ENCODE measurements at places on chromosomes 16 and 17. TPM values are rescaled to one million over a fixed set of nuclear protein-coding genes. Genes with fewer than 3 reads are reported as not detected.

Gene PLEKHM1
- 8.5 TPM for total RNA-seq

Gene KRTAP4-9
- not detected for total RNA-seq

Gene EPX
- total RNA-seq = 10.0 TPM

Gene ROGDI
- 28.1 TPM for total RNA-seq

- DNase-seq = no peak
These were observed 11.8 kb downstream of the KPNA2 start for GRCh38 chr17:68047153-68047846.

DNA sequence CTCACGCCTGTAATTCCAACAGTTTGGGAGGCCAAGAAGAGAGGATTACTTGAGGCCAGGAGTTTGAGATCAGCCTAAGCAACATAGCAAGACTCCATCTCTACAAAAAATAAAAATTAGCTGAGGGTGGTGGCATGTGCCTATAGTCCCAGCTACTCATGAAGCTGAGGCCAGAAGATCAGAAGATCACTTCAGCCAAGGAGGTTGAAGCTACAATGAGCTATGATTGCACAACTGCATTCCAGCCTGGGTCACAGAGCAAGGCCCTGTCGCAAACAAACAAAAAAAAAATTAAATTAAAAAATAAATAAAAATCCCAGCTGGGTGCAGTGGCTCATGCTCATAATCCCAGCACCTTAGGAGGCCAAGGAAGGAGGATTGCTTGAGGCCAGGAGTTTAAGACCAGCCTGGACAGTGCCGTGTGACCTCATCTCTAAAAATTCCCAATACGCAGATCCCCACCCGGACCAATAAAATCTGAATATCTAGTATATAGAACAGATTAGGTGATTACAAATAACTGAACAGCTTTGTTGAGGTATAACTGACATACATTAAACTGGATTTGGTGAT, 18.2 kb upstream of the ATF7IP2 start:
- DNase-seq = no peak

Gene KCNJ2
- total RNA-seq = 2.3 TPM

GRCh38 chr16:50360779-50361178, 8.0 kb downstream of the BRD7 start:
- no peak for DNase-seq

Gene GAS7
- total RNA-seq = 4.0 TPM

- DNase-seq = no peak
These were observed 64.5 kb downstream of the RBFOX3 start for GRCh38 chr17:79546386-79546785.

GRCh38 chr17:34822007-34822739, 139.1 kb downstream of the CCT6B start:
- DNase-seq = no peak

DNA sequence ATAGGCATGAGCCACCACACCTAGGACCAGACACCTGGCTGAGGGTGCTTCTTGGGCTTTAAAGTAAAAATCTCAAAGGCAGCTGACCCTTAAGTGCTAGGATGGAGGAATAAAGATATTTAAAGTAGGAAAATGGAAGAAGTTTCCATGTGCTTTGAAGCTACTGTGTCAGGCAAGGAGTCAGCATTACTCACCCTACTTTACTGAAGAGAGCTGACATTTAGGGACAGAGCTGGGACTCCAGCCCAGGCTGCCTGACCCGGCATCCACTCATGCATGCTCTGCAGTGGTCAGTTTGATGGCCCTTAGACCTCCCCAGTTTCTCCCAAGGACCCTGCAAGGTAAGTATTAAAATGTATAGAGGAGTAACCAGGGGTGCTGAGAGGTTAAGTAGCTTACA, 124.7 kb upstream of the PLCG2 start:
- DNase-seq = no peak

DNA sequence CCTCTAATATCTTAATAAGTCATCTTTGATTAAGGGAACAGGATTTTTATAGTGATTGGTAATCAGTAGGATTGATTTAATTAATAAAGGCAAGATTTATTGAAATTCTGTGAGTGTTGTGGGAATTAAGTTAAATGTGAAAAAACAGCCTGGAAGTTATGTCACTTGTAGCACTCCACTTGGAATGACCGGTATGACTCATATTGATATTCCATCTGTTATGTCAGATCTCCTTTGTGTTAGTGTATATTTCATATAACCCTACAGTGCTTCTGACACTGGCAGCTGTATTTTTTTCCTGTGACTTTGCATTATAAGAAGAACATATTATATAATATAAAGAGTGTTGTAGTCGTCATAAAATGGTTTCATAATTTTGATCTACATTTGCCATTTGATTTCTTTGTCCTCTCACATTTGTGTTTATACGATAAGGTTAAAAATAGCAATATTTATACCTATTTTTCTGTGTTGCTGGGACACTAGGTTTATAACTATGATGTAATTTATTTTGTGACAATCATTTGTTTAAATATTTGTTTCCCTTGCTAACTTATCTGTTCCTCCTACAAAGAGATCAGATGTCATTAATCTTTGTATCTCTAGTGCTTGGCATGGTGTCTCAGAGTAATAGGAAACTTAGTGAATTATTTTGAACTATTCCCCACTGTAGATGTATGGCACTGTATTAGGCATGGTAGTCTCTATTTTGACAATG, 249.0 kb downstream of the BCAS3 start:
- DNase-seq = no peak

- DNase-seq = no peak
These were observed 1401.0 kb downstream of the CDH11 start for GRCh38 chr16:63720848-63721247.

Gene LDHD
- 84.1 TPM for total RNA-seq

Gene MYOCD
- 0.59 TPM for total RNA-seq
